ENCODE measurements at places on chromosomes 12 and 14.

DNA sequence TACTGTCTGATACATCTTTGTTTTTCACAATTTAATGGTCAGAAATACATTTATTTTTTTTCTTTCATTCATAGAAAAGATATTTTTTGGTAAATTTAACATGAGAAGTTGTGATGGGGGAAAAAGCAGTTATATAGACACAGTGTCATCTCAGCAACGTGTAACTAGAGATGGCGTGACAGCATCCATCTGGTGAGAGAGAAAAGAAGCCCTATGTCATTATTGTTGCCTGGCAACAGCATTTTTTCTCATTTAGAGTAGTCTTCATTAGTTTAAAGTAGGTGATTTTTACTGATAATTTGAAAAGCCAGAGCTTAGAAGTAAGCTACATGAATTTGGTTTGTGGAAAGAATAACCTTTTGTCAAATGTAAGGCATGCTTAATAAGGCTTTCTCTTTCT is 128.6 kb downstream of the ACSS3 start:
- no peak for DNase-seq

DNA sequence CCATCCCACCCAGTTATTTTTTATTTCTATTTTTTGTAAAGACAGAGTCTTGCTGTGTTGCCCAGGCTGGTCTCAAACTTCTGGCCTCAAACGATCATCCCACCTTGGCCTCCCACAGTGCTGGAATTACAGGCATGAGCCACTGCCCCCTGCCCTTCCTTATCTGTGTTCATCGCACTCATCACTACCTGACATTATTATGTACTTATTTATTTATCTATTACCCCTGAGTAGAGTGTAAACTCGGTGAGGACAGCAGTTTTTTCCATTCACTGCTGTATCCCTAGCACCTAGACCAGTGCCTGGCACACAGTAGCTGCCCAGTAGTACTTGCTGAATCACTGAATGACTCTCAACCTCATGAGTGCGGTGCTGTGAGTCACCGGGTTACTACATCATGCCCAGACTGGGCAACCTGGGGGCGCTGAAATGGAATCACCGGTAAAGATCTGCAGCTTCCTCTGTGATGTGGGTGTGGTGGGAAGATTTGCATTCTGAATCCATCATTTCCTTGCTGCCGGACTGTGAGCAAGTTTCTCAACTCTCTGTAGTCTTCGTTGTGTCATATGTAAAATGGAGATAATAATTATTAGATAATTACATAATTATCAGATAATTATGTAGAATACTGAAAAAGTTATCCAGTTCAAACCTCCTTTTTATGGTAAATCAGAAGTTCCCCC is 81.9 kb upstream of the USP44 start:
- DNase-seq, result no peak

DNA sequence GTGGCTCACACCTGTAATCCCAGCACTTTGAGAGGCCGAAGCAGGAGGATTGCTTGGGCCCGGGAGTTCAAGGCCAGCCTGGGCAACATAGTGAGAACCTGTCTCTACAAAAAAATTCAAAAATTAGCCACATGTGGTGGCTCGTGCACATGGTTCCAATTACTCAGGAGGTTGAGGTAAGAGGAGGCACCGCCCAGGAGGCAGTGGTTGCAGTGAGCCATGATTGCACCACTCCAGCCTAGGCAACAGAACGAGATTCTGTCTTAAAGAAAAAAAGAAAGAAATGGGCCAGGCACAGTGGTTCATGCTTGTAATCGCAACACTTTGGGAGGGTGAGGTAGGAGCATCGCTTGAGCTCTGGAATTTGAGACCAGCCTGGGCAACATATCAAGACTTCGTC is 33.5 kb downstream of the MAP1LC3B2 start:
- no peak for DNase-seq

- DNase-seq, result no peak
Measured at GRCh38 chr14:74684434-74684833, 28.4 kb downstream of the AREL1 start.

- DNase-seq, result no peak
Measured at GRCh38 chr14:90319634-90320541, 11.9 kb downstream of the NRDE2 start.

GRCh38 chr12:104433061-104433460 is 23.7 kb upstream of the CHST11 start:
- DNase-seq, result no peak

DNA sequence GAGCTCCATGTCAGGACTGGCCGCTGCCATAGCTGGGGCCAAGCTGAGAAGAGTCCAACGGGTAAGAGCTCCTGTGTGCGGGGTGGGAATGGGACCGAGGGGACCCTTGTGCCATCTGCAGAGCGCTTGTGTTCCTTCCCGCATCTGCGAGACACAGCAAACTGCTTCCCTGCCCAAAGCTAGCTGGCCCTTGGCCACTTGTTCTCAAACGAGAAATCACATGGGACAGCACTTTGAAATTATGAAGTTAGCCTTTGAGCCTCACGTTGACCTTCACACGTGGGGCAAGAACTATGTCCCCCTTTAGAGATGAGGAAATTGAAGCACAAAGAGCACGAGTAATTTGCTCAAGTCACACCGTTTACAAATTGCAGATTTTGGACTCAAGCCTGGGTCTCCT is 30.8 kb downstream of the DEGS2 start:
- DNase-seq, result no peak

DNA sequence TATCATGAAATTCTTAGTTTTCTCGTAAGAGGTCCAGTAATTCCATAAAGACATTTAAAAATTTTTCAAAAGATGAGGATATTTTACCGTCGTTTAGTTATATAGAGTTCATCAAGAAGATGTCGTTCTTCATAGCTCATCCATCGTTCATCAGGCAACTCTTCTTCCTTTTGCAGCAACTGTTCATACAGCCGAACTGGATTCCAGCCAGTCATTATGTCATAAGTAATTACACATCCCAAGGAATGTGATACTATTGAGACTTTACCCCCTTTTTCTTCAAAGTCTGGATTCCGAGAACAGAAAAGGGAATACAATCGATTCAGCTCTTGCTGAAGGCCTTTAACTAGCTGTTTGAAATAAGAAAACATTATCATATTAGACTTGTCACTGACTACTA is 90.3 kb downstream of the DDHD1 start:
- no peak for DNase-seq

GRCh38 chr12:47504775-47505446 is 200.9 kb downstream of the RPAP3 start:
- DNase-seq, result no peak

- no peak for DNase-seq
Measured at GRCh38 chr14:87767567-87767901, 225.4 kb downstream of the GALC start.

DNA sequence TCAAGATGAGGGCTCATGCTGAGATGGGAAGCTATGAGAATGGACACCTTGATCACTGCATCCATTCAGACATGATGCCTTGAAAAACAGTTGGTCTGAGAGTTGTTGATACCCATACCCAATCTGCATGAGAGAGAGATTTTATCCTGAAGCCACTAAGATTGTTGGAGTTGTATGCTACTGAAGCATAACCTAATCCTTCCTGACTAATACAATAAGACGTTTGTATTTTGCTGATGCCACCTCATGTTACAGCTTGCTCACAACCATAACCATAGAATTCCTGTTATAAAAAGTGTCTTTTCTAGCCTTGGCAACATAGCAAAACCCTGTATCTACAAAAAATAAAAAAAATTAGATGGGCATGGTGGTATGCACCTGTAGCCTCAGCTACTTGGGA is 12.7 kb upstream of the SERPINA1 start:
- no peak for DNase-seq

- no peak for DNase-seq
Measured at GRCh38 chr12:21831791-21832344, 57.4 kb upstream of the KCNJ8 start.

- DNase-seq, result no peak
Measured at GRCh38 chr12:12986775-12987331, 13.2 kb downstream of the HEBP1 start.

GRCh38 chr14:100693877-100694578 is 32.7 kb upstream of the DLK1 start:
- no peak for DNase-seq

- no peak for DNase-seq
Measured at GRCh38 chr12:51055060-51055459, 6.9 kb downstream of the LETMD1 start.

- DNase-seq, result no peak
Measured at GRCh38 chr12:47891356-47891755, 13.4 kb downstream of the VDR start.

DNA sequence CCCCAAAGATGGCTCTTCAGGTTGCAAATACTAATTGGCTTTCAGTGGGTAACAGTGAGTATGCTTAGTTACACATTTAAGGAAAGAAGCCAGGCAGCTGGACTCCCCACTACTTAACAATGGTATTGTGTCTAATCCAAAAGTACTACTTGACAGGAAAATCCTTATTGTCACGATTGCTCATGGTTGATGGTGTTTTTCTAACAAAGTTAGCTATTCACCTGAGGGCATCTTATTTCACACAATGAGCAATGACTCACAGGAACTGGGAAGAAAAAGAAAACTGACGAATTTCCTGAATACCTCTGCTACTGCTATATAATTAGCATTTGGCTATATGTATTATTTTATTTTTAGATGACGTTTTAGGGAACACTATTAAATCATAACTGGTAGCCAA is 33.4 kb upstream of the ALG10 start:
- DNase-seq, result no peak

GRCh38 chr12:121866331-121866730 is 7.7 kb upstream of the HPD start:
- DNase-seq, result no peak

- DNase-seq, result no peak
Measured at GRCh38 chr14:71328183-71328582, 420.9 kb downstream of the PCNX1 start.

DNA sequence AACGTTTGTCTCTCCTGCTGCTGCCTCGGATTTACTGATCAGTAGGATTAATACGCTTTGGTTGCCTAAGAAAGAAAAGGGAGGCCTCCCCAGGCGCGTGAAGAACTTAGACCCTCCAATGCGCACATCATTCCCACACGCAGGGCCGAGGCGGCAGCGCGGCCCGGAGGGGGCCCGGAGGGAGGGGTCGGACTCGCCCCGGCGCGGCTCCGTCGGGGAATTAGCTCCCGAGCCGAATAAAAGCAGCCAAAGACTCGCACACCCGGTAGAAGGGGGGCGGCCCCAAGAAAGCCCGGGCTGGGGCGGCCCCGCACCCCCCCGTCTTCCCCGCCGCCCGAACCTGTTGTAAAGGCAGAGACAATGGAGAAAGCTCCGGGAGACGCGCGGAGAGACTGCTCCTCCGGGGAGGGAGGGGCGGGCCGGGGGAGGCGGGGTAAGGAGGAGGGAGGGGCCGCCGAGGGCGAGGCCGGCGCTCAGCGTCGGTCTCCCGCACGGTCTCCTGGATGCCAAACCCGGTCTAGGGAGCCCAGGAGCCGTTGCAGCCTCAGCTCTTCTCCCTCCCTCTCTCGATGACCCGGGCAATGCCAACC is at the start of gene NELL2:
NELL2 (minus strand) TSS at position 362 of the 590 bp plus-strand sequence. CDS start 446 bp downstream, outside the sequence.
- DNase-seq, result peak; percentile 52

DNA sequence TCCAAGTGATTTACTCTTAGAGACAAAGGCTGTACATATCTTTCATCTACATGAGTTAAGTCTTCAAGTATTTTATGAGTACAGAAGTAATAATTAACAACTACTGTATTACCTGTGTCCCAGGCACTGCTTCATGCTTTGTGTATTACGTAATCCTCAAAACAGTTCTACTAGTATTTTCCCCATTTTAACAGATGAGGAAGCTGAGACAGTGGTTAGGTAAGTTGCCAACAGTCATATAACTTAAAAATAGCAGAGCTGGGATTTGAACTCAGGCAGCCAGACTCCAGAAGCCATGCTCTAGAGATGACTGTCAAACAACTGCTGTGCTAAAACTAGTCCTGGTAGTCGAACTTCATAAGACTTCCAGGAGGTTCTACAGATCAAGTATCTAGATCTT is 10.7 kb downstream of the TRMT5 start:
- DNase-seq, result no peak

- no peak for DNase-seq
Measured at GRCh38 chr12:30000401-30000800, 216.7 kb upstream of the TMTC1 start.

DNA sequence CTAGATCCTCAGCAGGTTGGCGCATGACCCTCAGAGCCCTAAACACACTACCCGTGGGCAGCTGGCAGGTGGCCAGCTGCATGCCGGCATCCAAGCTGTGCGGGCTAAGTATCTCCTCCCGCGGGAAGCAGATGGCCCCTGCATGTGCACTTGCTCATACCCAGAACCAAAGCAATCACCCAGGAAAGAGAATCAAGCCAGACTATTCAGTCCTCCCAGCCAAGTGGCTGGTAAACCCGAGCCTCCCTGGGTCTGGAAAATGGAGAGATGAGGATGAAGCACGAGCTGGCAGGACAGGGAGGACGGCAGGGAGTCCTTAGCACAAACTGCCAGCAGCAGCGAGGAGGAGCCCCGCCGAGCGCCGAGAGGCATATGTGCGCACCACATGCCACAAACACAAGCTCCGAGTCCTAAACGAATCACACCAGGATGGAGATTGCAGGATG is 139.7 kb downstream of the RIMBP2 start:
- no peak for DNase-seq

DNA sequence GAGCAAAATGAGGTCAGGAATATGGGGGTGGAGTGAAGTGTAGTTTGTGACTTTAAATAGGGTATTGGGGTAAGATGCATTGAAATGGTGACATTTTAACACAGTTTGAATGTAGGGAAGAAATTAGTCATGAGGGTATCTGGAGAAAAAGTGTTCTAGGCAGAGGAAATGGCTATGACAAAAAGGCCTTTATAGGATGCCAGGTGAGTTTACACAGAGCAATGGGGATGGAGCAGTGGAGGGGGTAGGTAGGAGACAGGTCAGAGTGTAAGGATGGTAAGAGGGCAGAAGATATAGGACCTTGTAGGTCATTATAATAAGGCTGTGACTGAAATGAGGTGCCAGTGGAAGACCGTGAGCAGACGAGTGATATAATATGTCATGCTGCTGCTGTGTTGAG is 30.4 kb downstream of the HEATR5A start:
- DNase-seq, result no peak

- no peak for DNase-seq
Measured at GRCh38 chr14:86847140-86847539, 1145.8 kb downstream of the GALC start.

- no peak for DNase-seq
Measured at GRCh38 chr14:33987565-33988080, 36.7 kb upstream of the EGLN3 start.

- no peak for DNase-seq
Measured at GRCh38 chr12:57717131-57717530, 21.4 kb downstream of the AGAP2 start.

- DNase-seq, result no peak
Measured at GRCh38 chr12:39752482-39753137, 133.0 kb upstream of the ABCD2 start.

- no peak for DNase-seq
Measured at GRCh38 chr14:51035611-51036192, 59.2 kb downstream of the TRIM9 start.

Data from activated CD8-positive, alpha-beta memory T cell treated with anti-CD3 and anti-CD28 coated beads for 4 hours (primary cell).